ENCODE measurements at places on chromosomes 16 and 17. TPM values are rescaled to one million over a fixed set of nuclear protein-coding genes. Genes with fewer than 3 reads are reported as not detected.

GRCh38 chr17:74950207-74950606 lies 14.5 kb downstream of the OTOP3 start:
- H3K27me3 ChIP-seq = no peaks in the 10 kb centered on the region
- H3K36me3 ChIP-seq = no peaks in the 10 kb centered on the region
- no peak for DNase-seq
- H3K4me3 ChIP-seq = no peak overlapping the region
- no peak overlapping the region for H3K27ac ChIP-seq

DNA sequence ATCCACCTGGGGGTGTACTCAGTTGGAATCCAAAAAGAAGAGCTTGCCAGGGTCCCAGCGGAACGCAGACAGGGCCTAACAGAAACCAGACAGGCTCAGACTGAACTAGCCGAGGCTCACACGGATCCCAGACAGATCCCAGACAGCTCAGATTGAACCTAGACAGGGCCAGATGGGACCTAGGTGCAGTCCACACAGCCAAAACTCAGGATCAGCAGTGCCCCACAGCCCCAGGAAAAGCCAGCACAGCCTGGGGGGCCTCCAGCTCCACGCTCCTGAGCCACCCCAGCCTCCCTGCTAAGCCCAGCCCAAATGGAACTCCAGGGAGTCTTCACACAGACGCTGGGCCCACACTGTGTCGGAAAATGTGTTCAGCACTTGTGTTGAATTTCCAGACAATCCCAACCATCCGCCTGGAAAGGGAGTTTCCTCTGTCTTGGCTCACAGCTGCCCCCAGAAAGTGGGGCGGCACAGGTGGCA lies 7.5 kb downstream of the STX1B start:
- H3K27ac ChIP-seq = no peak overlapping the region
- H3K27me3 ChIP-seq = peaks cover 15% of the 10 kb centered on the region
- H3K36me3 ChIP-seq = no peaks in the 10 kb centered on the region

GRCh38 chr16:80041410-80041809 lies 440.9 kb upstream of the MAF start:
- no peaks in the 10 kb centered on the region for H3K4me1 ChIP-seq
- H3K27me3 ChIP-seq = no peaks in the 10 kb centered on the region
- H3K4me3 ChIP-seq = no peak overlapping the region
- DNase-seq = no peak
- H3K36me3 ChIP-seq = no peaks in the 10 kb centered on the region

- no peak overlapping the region for H3K4me3 ChIP-seq
- DNase-seq = no peak
- no peaks in the 10 kb centered on the region for H3K36me3 ChIP-seq
- peaks cover 33% of the 10 kb centered on the region for H3K27me3 ChIP-seq
These were observed 16.0 kb upstream of the RAP1GAP2 start for GRCh38 chr17:2780256-2780655.

DNA sequence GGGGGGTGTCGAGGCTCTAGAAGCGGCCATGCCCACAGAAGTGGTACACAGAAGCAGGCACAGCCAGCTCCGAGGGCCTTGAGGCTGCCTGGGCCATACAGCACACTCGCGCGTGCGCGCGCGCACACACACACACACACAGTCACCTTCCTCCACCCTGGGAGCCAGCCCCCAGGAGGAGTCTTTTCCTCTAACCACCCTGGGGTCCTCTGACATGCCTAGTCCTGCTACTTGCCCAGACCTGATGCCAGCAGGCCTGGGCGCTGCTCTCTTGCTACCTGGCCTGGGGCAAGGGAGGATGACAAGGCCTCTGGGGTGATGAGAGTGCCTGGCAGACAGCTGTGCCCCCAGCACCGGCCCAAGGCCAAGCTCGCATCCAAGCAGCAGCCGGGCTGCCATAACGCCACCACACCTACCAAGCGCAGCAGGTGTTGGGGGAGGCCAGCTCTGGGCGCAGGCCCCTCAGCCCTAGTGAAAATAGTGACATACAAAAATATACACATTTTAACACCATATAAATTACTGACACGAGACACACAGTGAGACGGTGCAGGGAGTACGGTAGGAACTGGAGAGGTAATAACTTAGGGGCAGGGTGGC lies 41.1 kb downstream of the TSC2 start:
- no peaks in the 10 kb centered on the region for H3K27me3 ChIP-seq
- no peaks in the 10 kb centered on the region for H3K36me3 ChIP-seq
- H3K4me1 ChIP-seq = no peaks in the 10 kb centered on the region
- no peak overlapping the region for H3K4me3 ChIP-seq

DNA sequence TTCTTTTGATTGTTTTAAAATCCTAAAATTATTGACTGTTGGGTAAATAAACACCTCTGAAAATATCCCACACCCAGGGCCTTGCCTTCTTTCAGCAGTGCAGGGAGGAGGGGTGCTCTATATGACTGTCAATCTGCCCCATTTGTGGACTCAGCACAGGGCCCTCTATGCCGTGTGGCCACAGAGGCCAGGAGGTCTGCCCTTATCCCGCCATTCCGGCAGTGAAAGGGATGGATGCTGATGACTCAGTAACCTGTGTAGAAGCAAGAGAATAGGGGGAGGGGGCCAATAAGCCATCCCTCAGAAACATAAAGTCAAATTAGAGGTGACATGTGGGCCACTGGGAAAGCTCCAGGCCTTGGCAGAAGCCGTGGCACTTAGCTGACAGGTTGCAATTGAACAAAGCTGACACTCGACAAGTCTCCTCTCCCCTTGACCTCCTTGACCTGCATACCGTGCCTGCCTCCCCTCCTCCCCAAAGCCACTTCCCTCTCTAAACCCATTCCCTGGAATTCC lies 281.4 kb upstream of the DYNLRB2 start:
- peaks cover 2% of the 10 kb centered on the region for H3K27me3 ChIP-seq
- no peak overlapping the region for H3K4me3 ChIP-seq
- no peaks in the 10 kb centered on the region for H3K36me3 ChIP-seq

The PRSS53 gene
- 10.9 TPM for total RNA-seq

The NKD1 gene
- total RNA-seq = 0.91 TPM

The ACE gene
- 18.2 TPM for total RNA-seq

The ST6GALNAC2 gene
- 3.9 TPM for total RNA-seq

The SNX20 gene
- total RNA-seq = 76.3 TPM
